ENCODE measurements at places on chromosomes 4 and X. TPM values are rescaled to one million over a fixed set of nuclear protein-coding genes. Genes with fewer than 3 reads are reported as not detected.

Gene PCDH10
- 10.8 TPM for total RNA-seq

DNA sequence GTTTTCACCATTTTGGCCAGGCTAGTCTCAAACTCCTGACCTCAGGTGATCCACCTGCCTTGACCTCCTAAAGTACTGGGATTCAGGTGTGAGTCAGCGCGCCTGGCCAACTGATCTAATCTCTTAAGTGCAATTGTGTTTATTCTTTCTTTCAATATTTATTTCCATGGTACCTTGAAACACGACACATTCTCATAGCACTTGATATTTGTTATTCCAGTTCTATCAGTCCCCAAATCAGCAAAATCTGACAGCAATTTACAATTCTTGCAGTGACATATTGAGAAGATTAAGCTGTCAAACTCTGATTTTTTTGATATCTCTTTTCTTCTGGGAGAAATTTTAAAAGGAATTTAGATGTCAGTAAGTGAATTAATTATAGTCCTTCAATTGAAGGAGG lies 218.1 kb upstream of the FAT4 start:
- no peak for DNase-seq

Gene PPP1R2C
- total RNA-seq: not detected

Gene ODAM
- not detected for total RNA-seq

DNA sequence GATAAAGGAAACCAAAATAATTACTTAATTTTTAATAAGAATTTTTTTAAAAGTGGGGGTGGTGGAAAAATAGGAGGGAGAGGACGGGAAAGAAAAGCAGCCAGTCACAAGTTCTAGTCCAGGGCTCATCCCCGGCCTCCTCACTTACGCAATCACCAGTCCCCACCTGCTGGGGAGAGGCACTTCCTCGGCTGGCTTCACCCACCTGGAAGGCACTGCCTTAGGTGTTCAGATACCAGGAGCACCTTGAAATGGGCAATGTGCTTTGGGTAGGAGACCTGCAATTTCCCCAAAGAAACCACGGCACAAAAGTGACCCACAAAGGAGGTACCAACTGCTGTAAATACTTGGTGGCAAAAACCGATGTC lies 23.8 kb downstream of the AFAP1 start:
- no peak for DNase-seq

Gene ARX
- total RNA-seq: not detected

GRCh38 chrX:15529165-15529564 lies 28.6 kb downstream of the BMX start:
- DNase-seq: no peak
